Heart right ventricle (tissue), 16 donors: ENCODE measurements at places on chromosomes 13 and 19. TPM values are rescaled to one million over a fixed set of nuclear protein-coding genes. Genes with fewer than 3 reads are reported as not detected.

- DNase-seq, result peak; percentile 79
These were observed 12.8 kb downstream of the LTBP4 start for GRCh38 chr19:40613690-40614621.

DNA sequence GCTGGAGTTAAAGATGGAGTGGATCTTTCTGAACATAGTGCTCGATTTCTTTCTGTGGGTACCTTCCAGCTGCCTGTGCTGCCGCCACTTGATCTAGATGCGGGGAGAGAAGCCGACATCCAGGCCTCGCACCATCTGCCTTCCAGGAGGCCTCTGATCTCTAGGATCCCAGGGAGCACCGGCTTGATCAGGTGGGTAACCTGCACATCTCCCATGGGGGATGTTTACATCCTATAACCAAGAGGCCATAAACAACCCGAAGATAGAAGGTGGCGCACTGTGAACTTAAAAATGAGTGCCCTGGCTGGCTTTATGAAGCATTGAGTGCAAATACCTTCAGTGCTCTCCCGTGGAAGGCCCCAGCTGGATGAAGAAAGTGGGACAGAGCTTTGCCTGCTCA, at the start of gene C13orf42:
TSS of gene C13orf42 (minus strand) at position 101 of the 400 bp plus-strand sequence. CDS start at position 36, 65 bp downstream.
- no peak for DNase-seq

- no peak for DNase-seq
These were observed 33.3 kb downstream of the BRD4 start for GRCh38 chr19:15298847-15299567.

GRCh38 chr19:9500796-9501195, 2.4 kb upstream of the ZNF560 start:
- DNase-seq, result no peak

DNA sequence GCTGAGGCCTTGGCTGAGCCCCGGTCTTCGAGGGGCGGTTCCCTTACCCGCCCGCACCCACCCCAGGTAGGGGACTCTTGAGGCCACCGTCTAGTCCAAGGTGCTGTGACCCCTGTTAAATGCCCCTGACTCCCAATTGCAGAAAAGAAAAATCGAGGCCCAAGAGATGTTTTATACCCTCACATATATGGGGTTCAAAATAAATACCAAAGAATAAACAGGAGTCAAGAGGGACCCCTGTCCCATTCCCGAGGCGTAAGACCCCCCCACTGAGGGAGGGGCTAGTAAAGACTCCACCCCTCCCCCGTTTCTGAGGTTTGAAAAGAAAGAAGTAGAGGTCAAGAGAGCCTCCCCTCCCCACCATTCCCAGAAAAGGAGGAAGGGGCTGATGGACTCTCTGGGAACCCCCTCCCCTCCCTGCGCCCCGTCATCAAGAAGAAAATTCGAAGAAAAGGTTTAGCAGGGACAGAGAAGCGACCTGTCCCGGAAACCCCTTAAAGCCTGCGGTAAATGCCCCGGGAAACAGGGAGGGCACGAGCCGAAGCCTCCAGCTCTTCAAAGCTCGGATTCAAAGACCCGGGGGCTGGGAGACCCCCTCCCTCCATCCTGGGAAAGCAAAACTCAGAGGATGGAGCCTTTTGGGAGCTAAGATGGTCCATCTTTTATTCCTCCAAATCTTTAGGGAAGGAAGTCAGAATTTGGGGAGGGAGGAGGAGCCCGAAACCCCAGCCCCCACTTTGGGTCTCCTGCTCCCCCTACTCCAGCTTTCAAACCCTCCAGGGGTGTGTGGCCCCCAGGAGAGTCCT, 755 bp upstream of the RAB3A start:
- peak; percentile 43 for DNase-seq

GRCh38 chr13:110397436-110398115, 90.5 kb downstream of the COL4A2 start:
- no peak for DNase-seq

GRCh38 chr13:36158611-36159010, 27.4 kb upstream of the DCLK1 start:
- DNase-seq, result no peak

DNA sequence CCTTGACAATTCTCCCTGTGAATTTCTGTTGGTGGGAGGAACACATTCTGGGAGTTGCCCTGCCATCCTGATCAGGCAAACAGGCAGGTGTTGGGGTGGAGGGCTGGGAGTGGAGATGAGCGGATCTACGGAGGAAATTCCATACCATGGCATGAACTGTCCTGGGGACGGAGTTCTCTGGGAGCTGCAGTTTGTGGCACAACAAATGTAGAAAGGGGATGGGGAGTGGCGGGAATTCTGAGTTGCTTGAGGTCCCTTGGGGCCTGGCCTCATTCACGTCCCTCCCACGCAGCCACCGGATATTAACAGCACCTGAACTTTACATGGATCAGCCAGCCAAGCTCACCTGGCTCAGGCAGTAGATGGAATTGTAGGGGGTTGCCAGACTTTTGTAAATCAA, 70.0 kb downstream of the CHST8 start:
- DNase-seq, result no peak

GRCh38 chr13:40016953-40017660, 361.6 kb downstream of the COG6 start:
- no peak for DNase-seq

DNA sequence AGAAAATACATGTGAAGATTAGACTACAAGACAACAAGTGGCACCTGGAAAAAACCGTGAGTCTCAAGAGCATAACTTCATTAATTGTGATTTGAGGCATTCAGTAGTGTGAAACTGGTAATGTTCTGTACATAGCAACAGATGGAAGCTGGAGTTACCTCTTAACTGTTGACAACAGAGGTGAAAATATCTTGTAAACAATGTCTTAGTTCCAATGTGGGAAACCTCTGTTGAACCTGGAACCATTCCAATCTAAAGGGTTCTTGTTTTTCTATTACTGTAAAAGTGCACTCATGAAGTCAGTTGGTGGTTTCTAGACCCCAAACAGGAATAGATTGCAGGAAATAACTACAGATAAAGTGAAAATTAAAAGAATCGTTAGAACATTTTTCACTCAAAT, 728.4 kb downstream of the SLITRK1 start:
- DNase-seq, result no peak

- no peak for DNase-seq
These were observed 505 bp downstream of the ZSWIM4 start for GRCh38 chr19:13795595-13796300.

Gene ZSCAN5C
- not detected for total RNA-seq

Gene DGKH
- total RNA-seq, result 6.6 TPM

Gene ZNF112
- total RNA-seq, result 3.5 TPM

Gene FPR3
- total RNA-seq, result 3.6 TPM
